Globus pallidus (tissue), 1 donor: ENCODE measurements at places on chromosomes 1 and 21.

DNA sequence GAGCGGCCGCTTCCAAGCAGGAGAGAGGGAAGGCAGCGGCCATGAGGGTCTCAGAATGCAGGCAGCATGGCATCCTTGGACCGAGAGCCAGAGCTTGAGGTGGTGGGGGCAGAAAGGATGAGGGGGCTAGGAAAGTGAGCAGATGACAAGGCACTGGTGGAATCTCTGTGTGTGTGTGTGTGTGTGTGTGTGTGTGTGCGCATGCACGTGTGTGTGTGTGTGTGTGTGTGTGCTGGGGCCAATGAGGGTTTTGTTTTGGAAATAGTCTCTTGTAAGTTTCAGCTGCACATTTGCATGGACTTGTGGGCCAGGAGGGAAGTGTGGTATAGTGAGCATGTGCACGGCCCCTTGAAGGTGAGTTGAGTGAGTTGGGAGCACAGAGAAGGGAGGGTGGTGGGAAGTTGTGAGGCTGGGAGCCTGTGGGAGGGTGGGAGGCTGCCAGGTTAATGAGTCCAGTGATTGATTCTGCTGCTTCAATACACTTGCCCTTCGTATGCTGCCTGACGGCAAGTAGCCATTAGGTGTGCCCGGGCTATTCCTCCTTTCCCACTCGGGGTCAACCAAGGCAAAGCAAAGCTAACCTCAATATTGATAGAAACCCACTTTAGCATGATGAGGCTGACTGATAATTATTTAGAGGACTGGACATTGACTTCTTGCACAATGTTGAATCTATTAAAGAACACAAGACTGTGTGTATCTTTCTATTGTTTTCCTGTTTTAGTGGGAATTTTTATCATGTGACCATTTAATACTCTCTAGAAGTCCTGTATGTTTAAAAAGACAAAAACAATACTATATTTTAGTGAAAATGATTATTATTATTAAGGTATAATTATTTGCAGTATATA lies 80.3 kb downstream of the PROX1 start:
- no peak for DNase-seq

- DNase-seq: no peak
These were observed 25.1 kb upstream of the CCN1 start for GRCh38 chr1:85555420-85555819.

- DNase-seq: no peak
These were observed 92.4 kb downstream of the ATP1A1 start for GRCh38 chr1:116465477-116465844.

- DNase-seq: no peak
These were observed 49.2 kb downstream of the ENAH start for GRCh38 chr1:225603538-225604354.

DNA sequence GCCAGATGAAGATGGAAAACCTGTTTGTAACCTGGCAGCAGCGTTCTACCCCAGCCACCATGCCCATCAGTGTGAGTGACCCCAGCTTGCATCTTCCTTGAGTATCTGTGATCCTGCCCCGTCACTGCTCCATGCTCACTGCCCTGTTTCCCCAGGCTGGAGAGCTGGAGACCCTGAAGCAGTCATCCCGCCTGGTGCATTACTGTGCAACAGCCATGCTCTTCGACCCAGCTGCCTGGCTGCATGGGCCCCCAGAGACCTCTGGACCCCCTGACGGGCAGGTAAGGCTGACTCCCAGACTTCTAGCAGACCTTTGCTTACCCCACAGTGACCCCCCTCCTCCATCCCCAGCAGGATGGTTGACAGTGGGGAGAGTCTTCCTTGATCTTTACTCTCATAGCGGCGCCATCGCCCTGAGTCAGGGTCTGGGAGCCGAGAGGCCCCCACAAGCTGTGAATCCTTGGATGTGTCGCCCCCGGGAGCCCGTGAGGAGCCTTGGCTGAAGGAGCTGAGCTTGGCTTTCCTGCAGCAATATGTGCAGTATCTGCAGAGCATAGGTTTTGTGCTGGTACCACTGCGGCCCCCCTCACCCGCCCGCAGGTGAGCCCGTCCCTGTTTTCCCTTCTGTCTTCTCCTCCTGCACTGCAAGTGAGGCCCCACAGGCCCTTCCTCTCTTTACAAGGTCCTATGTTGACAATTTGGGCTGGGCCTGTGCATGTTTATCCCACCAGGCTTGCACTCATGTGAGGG lies 10.4 kb downstream of the HYI start:
- no peak for DNase-seq

DNA sequence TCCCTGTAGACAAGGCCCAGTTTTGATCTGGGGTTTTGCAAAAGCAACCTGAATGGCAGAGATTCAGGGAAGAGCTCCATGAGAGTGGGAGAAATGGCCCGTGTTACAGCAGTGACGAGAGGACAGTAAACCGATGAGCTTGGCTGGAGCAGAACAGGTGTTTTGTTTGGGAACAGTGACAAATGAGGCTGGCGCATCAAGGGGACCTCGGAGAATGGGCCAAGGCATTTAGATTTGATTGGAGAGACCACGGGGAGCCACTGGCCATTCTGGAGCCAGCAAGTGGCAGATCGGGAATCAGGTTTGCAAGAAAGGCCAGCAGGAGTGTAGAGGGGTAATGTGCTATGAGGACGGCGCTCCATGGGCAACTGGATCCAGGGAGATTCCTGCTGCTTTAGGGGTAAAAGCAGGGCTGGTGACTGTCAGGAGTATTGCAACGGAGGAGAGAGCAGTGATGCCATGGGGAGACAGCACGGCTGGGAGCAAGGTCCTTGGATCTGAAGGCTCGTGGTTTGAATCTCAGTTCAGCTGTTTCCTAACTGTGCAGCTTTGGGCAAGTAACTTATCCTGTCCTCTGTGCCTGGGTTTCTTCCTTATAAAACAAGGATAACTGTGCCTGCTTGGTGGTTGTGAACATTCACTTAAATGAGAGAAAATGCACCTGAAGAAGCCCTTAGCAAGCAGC lies 9.9 kb upstream of the KLHDC7A start:
- DNase-seq: no peak

DNA sequence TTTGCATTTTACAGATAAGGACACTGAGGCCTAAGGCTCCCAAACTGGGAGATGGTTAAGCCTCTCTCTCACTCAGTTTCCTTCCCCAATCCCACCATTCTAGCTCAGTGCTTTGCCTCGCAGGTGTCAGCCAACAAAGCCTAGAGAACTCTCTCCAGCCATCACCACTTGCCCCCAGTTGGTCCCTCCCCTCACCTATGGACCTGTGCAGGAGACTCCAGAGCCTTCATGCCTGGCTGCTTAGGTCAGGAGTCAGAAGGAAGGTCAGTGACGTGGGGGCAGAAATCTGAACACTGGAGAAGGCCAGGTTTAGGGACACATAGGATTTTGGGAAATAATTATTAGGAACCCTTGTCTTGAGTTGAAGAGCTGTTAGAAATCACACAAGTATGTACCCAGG lies 295.3 kb downstream of the PTPRU start:
- no peak for DNase-seq

DNA sequence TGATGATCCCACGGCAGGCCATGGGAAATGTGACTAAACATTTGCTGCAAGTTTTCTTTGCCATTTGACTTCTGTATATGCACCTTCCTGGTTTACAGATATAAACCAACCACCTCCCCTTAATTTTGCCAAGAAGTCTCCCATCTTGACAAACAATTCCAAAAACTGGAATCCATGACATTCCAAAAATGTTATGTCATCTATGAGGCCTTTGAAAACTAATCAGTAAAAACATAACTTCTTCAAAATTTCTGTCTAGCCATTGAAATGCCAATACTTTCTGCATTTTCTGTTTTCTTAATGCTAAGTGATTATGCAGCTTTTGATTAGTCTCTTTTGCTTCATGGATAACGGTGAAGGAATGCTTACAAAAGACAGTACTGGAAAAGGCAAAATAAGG lies 84.1 kb downstream of the LYST start:
- DNase-seq: no peak

DNA sequence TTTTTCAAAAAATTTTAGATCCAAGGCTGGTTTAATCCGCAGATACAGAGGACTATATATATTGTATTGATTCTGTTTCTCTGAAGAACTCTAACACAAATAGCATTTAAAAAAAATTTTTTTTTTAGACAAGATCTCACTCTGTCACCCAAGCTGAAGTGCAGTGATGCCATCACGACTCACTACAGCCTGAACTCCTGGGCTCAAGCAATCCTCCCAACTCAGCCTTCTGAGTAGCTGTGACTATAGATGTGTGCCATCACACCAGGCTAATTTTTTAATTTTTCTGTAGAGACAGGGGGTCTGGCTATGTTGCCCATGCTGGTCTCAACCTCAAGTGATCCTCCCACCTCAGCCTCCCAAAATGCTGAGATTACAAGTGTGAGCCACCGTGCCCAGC lies 3.0 kb downstream of the ANKRD45 start:
- DNase-seq: no peak

- no peak for DNase-seq
These were observed 192.7 kb downstream of the VPS13D start for GRCh38 chr1:12422488-12422887.

DNA sequence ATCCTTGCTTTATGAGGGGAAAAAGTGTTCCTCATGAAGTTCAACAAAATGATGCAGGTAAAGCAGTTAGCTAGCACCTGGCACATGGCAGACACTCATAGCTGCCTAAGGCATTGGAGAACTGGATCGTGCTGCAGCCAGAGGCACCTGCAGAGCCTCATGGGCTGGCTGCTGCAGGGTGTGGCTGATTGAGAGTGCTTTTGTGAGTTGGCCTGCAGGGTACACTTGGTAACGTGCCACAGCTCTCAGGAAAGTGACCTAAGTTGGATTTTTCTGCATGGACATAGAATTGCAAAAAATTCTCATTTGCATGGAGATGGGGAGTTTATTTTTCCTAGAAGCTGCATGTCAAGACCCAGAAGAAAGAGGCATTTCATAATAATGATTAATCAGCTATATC lies 31.6 kb upstream of the IL20 start:
- DNase-seq: no peak

DNA sequence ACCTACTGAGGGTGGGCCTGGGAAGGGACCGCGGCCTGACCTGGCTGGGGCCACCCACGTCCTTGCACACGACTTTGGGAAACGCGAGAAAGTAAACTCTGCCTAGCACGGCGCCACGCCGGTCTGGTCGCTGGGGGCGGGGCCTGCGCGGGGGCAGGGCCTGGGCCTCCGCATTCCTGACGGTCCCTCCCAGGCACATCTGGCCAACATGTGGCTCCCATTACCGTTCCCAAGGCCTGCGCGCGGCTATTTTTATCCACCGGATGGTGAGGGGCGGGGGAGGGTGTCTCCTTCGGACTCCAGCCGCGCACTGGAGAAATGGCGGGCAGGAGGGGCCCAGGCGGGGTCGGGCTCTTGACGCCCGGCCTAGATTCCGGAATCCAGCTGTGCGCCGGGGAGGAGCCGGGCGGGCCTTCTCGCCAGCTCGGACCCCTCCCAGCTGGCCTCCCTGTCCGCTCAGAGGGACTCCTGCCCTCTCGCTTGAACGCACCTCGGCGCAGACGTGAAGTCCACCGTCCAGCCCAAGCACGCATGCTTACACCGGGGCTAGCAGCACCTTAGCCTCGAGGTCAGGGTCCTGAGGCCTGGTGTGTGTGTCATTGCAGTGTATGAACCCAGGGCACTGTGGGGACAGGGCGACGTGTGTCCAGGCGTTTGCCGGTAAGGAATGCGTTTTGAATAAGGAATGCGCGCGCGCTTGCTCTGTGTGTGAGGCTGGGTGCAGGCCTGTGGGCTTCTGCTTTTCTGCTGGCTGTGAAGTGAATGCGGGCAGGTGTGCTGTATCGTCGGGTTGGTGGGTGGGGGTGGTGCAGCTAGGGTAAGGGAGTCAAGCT lies 2.1 kb downstream of the EVA1B start:
- DNase-seq: no peak

DNA sequence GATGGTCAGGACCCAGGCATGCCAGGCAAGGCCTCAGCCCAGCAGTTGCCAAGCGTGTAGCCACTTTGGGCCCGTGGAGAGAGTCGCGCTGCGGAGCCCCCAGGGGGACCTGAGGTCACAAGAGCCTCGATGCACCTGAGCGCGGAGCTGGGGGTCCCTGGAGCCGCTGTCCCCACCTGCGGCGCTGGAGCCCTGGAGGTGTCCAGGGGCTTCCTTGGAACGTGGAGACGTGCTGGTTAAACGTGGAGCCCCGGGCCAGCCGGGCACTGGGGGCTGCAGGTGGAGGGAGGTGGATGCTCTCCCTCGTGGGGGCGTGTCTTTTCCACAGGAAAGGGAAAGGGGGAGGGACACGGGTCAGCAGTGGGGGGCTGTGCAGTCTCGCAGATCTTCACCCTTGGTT lies 3.1 kb downstream of the PLCH2 start:
- DNase-seq: no peak

- DNase-seq: no peak
These were observed 839.1 kb upstream of the ADGRL2 start for GRCh38 chr1:80961464-80962190.

DNA sequence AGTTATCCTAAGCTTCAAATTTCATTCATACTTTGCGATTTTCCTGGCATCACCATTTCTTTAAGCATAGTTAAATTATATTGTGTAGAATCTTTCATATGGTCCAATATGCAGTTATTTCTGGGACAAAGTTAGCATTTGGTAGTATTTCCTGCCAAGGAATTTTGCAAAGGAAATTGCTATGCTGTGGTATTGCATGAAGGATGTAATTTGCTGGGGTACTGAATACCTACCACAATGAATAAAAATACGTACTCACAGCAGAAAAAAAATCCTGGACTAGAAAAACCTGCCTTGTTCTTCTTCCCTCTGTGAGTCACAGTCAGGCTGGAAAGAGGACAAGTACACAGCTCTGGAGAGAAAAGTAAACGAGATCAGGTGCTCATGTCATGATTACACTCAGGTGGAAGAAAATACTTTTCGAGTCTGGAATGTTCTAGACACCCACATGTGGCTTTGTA lies 241.2 kb downstream of the PTBP2 start:
- no peak for DNase-seq

DNA sequence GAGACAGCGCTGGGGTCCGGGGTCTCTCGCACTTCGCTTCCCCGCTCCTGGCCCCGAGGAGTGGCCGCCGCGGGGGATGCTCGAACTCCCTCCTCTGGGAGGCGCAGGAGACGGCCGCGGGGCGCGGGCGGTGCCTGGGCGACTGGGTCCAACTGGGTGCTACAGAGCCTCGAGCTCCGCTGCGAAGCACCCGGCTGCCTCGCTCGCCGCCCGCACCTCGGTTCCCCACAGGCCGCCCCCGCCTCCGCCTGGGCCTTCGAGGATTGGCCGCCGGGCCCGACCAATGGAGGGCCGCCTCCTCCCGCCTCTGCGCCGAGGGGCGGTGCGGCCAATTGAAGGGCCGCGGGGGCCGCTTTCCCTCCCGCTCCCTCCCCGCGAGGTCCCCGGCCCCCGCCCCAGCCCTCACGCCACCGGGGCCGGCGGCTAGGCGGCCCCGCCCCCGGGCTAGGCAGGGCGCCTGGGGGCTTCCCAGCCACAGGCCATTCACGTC lies at the start of gene CNN3:
CNN3 (minus strand) TSS at position 196 of the 490 bp plus-strand sequence. CDS start 216 bp downstream, outside the sequence.
- peak; percentile 95 for DNase-seq
